SJCRH30 (cell line): ENCODE measurements at places on chromosomes 2 and 18. TPM values are rescaled to one million over a fixed set of nuclear protein-coding genes. Genes with fewer than 3 reads are reported as not detected.

Gene PDCL3
- 22.4 and 23.1 TPM in 2 replicates for total RNA-seq

Gene CTLA4
- 0.10 TPM in 1 of 2 replicates, not detected in the other for total RNA-seq

GRCh38 chr2:46422717-46423394, 56.5 kb upstream of the TMEM247 start:
- no peak for DNase-seq

Gene ZNF638
- 153 and 197 TPM in 2 replicates for total RNA-seq

Gene MOGAT1
- not detected in 2 replicates for total RNA-seq

DNA sequence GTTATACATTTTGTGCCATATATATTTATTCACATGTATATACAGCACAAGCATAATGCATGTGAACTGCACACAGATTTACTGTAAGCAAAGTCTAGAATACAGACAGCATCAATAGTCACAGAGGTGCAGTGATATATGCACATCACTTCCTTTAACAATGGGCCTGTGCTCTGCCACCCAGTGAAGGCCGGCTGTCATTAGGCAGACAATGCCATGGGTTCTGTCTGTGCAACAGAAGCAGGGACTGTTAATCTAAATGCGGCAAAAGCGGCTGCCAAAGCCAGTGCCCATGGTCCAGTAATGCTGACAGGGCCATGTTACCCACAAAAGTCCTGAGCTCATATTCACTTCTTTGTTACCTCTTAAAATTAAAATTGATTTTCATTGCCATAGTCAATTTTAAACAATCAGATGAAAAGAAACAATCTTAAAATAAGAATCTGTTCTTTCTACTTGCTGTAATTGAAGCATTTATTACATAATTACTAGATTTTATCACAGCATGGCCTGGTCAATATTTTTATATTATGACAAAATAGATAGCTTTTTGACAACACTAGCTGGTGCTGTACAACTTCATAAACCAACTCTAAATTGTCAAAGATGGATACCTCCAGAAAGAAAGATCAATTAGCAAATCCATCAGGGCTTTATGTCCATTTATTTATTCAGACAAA, 232.0 kb downstream of the STK39 start:
- DNase-seq = no peak

Gene DNAH6
- not detected in 2 replicates for total RNA-seq

Gene IL36B
- total RNA-seq = not detected in 2 replicates

DNA sequence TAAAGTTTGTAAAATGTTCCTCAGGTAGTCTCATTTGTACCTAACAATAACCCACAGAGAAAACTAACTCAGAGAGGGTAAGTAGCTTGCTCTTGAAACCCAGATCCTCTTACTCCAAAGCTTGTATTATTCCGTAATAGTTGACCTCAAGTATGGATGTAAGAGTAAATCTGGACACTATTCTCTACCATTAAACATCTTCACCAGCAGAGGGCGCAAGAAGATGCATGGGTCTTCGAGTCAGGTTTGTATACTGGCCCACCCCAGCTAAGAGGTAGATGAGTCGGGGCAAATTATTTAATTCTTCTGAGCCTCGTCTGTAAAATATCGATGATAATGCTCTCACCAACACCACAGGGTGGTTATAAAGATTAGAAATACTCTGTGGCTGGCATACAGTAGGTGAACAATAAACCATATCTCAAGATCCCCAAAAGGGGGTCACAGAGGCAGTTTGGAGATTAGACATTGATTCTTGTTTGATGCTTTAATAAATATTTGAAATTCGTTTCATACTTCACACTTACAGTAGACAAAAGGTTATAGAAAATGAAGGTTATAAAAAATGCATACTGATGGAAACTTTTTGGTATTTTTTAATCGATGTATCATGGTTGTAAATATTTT, 3.5 kb upstream of the CABLES1 start:
- peak; percentile 84 for DNase-seq

Gene KCNIP3
- not detected in 2 replicates for total RNA-seq

DNA sequence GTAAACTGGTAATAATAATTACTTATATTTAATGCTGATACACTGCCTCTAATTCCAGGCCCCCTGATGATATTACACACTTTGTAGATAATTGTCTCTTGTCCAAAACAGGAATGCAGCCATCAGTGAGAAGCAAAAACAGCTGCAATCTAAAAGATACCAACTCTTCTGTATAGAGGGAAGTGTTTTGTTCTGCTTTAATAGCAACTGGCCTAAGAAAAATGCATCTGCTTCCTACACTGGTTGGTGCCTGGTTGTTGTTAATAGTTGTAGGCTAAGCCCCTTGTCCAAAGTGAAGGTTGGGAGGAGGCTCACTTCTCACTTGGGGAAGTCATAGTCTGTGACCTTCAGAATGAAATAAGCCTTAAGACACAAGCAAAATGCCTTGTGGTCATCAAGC, 332.0 kb downstream of the ZNF521 start:
- DNase-seq = peak; percentile 57

Gene CD8B
- total RNA-seq = not detected in 2 replicates

Gene ATOH8
- 98.9 and 107 TPM in 2 replicates for total RNA-seq
